ENCODE measurements at places on chromosomes 1 and 21.

- no peak for DNase-seq
Observed at GRCh38 chr21:26412885-26413284, 160.2 kb downstream of the CYYR1 start.

DNA sequence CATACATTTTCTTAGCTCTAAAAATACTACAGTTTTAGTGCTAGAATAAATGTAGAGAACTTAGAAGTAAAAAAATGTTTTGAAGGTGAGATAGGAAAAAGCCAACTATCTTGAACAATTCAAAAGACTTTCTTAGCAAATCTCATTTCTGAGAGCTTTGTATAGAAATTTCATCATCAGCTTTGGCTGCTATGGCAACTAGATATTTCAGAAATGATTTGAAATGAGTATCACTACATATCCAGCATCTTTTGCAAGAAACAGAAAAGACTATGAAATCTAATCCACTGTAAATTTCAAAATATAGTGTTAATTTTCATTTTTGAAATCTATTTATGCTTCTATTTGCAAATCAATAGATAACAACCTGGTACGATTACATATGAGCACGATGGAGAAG is 57.7 kb downstream of the RGS7 start:
- no peak for DNase-seq

GRCh38 chr1:150165622-150166612 is 16.2 kb downstream of the PLEKHO1 start:
- DNase-seq = no peak

DNA sequence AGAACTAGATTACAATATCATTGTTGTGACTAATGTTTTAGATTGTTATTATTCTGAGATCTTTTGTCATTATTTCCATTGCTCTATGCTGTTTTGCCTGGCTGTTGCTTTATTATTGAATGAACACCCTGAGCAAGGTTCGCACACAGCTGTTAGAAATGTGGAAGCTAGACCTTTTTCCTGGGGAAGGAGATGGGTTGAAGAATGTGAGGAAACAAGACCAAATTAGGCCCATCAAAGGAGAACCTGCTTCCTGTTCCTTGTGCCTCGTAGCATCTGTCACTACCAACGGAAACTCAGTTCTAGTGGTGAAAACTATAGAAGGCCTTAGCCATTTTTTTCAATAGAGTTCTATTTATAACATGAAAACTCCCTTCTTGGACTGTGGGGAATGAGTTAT is 68.7 kb downstream of the RGL1 start:
- no peak for DNase-seq

GRCh38 chr1:65504263-65504662 is 83.8 kb downstream of the LEPR start:
- DNase-seq = no peak
